RWPE1 (cell line): ENCODE measurements at places on chromosomes 6 and 20.

- DNase-seq: no peak
Measured at GRCh38 chr6:150730801-150731457, 131.2 kb downstream of the PLEKHG1 start.

GRCh38 chr6:156994215-156995076 lies 217.3 kb downstream of the ARID1B start:
- no peak for DNase-seq

- DNase-seq: no peak
Measured at GRCh38 chr6:108944707-108945680, 96.8 kb downstream of the ARMC2 start.

DNA sequence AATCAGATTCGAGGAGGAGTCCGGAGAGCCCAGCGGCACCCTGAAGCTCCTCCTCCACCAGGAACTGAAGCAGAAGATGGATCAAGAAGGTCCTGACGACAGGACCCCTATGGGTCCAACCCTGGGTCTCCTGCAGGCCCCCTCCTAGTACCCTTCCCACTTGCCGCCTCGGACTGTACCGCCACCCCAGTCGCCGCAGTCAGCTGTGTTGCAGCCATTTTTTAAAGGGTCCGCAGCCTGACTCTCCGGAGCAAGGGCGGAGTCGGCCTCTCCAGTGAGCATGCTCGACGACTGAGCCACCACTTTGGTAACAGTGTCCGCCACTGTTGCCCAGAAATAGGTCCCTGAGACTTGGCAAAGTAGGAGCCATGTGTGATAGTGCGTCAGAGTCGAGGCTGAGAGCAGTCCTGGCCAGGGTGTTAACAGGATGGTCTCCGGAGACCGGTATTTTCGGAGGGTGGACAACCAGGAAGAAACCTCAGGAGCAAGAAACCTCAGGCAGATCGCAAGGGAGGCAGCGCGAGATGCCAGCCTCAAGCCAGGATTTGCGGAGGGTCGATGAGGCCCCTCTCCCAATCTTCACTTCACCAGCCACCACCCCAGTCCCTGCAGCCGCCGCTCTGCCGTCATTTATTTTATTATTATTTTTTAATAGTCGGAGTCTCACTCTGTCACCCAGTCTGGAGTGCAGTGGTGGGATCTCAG lies 294.6 kb upstream of the ZNF337 start:
- DNase-seq: no peak

DNA sequence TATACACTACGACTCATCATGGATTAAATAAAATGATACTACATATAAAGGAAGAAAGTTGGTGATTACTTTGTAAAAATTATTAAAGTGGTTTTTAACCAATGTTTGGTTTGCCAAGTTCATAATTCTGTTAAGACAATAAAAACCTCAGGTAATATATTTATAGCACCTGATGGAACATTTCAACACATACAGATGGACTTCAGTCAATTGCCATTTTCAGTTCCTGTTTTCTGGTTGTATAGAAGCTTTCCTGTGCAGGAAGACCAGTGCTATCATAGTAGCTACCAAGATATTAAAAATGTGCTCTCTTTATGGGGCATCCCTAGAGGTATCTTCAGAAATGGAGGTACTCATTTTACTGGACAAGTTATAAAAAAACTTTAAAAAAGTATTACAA lies 1686.4 kb downstream of the GRIK2 start:
- no peak for DNase-seq

DNA sequence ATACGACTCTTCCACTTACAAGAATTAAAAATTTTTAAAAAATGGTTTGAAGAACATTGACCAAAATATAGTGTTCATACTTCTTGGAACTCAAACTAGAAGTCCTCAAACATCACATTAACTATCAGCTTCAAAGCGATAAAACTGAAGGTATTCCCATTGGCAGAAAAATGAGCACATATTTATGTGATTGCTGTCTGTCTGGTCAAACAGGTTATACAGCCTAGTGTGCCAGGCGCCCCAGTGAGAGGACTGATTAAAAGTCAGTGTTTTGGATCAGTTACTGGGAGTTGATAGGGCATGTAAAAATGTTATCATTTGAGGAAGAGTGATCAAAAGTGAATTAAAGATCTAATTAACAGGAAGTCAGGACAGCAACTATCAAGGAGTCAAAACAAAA lies 738.8 kb downstream of the HDGFL1 start:
- DNase-seq: no peak

GRCh38 chr6:6494677-6495076 lies 93.8 kb upstream of the LY86 start:
- DNase-seq: peak; percentile 44

DNA sequence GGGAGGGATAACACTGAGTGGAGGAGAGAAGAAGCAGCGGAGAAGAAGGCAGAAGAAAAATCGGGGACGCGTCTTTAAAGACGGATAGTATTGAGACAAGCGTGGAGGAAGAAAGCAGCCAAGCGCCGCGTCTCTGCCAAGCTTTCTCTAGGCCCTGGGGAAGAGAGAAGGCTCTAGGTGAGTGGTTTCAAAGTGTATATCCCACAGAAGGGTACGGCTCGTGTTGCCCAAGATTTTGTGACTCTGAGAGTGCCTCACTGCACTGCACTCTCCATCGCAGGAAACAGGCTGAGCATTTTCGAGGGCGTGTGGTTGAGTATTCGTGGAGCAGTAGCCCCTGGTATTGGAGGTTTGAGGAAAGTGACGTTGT lies 185.4 kb downstream of the TRIM27 start:
- DNase-seq: no peak

GRCh38 chr6:9564021-9564420 lies 850.9 kb downstream of the TFAP2A start:
- DNase-seq: no peak

DNA sequence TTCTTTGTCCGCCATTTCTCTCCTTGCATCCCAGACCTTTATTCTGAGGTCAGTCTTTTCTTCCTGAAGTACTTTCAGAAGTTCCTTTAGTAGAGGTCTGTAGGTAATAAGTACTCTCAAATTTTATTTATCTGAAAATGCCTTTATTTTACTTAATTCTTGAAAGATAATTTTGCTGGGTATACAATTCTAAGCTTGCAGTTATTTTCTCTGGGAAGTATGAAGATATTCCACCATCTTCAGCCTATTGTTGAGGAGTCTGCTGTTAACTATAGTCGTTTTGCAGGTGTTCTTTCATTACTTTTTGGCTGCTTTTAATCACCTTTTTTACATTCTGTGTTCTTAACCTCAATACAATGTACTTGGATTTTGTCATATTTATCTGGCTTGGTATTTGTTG lies 13.5 kb upstream of the FNDC1 start:
- DNase-seq: no peak
